NCI-H510A treated with DMSO at 0.1 percent for 48 hours (cell line): ENCODE measurements at places on chromosomes 5 and 9.

DNA sequence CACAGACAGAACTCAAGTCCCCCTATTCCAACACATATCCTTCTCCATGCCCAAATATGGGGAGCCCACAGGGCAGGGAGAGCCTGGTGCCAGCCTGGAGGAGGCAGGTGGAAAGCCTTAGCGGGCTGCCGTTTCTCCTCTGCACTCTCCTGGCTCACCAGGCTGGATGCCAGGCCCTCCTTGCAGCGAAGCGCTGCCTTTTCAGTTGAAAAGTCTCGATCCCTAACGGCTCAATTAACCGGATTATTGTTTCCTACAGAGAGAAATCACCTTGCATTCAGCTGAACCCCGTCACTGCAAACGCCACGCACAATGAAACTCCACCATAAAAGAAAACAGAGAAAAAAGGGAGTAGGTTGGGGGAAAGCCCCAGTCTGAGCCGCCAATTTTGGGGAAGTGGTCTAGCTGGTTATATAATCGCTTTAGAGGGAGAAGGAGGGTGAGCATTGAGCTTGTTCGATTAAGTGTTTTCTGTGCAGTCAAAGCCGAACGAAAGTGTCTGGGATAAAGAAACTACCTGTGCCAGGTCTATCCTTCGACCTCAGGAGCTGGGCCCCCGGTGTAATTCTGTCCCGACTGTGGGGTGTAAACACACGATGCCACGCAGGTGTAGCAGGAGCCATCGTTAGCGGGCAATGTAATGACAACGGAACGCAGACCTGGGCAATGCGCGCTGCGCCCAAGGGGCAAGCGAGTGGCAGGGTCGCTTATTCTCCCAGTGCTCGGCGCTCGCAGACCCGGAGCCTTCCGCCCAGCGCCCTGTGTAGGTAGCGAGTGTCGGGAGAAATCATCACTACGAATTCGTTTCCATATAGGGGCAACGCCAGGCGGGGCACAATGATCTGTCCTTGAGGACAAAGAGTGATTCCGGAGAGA, 3.8 kb downstream of the BARHL1 start:
- DNase-seq: peak; percentile 47

GRCh38 chr5:80504833-80505232, 16.9 kb downstream of the FAM151B start:
- DNase-seq: no peak

- no peak for DNase-seq
Measured at GRCh38 chr9:27528886-27529315, 713 bp downstream of the MOB3B start.

- no peak for DNase-seq
Measured at GRCh38 chr5:16558984-16559629, 57.7 kb downstream of the RETREG1 start.

- DNase-seq: no peak
Measured at GRCh38 chr9:92035146-92035545, 80.1 kb downstream of the SPTLC1 start.

DNA sequence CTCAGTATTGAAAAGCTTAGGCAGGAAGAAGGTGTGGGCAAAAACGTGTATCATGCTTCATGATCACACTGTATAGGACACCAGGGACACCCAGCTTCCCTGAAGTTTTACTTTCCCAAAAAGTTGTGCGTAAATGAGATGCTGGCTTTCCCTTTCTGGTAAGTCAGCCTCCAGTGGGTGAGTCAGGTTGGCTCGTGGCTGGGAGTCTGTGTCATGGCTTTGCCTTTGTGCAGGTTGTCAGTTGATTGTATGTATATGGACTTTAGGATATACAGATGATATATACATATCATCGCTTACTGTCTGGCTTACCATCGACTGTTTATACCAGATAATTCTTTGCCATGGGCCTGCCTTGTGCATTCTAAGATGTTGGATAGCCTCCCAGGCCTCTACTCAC, 34.2 kb downstream of the ADRB2 start:
- DNase-seq: no peak

DNA sequence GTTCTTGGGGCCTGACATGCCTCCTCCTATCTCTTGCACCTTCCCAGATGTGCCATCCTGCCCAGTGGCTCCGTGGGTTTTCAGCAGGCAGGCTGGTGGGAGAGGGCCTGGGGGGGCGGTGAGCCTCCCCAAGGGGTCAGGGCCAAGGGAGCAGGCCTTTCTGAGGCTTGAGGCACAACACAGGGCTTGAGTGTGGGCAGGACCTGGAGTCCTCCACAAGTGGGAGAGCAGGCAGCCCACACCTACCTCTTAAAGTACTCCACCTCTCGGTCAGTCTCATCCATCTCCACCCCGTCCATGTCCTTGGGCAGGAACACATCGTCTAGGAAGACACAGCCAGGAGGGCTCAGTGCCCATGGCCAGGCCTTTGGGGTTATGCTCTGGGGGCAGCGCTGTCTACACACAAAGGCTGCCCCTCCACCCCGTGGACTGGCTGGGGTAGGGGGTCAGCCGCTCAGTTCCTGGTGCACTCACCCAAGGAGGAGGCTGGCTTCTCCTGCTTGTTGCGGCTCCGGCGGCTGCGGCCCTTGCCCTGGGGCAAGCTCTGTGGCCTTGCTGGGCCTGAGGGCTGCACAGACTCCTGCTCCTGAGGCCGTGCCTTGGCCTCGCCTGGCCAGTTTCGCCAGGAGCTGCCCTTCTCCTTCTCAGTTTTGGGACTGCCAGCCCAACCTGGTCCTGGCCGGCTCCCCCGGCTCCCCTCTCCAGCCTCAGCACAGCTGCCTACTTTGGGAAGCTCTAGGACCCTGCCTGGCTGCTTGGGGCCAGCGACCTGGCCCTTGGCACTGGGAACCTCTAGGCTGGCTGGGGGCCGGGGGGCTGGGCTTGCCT, 7.2 kb upstream of the DDX41 start:
- no peak for DNase-seq

DNA sequence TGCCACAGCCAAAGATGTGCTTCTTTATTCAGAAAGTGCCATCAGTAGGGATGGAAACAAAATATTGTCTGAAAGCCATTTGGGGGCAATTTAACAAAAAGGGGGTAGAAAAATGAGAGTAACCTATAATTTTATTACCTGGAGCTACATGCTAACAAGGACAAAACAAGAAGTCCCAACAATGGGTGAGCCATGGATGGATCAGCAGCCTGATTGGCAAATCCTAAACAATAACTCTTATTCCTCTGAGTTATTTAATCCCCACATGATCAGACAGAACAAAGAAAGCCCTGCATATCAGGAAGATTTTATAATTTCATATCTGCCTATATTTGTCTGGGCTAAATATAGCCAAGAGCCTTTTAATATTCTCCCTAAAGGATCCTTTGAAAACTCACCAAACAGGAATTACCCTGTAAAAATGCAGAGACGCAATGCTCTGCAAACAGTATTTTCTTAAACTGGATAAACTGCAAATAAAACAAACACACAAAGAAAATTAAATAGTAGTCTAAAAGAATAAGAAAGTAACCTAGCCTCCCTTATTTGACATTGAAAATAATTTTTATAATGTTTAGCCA, 483.4 kb downstream of the ZNF608 start:
- DNase-seq: no peak

GRCh38 chr5:174998131-174998730, 273.8 kb downstream of the MSX2 start:
- DNase-seq: no peak

- no peak for DNase-seq
Measured at GRCh38 chr9:35771943-35772342, 17.9 kb upstream of the MSMP start.

GRCh38 chr5:73912821-73913271, 286.9 kb downstream of the ARHGEF28 start:
- no peak for DNase-seq

GRCh38 chr9:10252174-10252573, 360.6 kb downstream of the PTPRD start:
- no peak for DNase-seq

GRCh38 chr5:153880106-153880505, 158.6 kb downstream of the FAM114A2 start:
- DNase-seq: no peak

DNA sequence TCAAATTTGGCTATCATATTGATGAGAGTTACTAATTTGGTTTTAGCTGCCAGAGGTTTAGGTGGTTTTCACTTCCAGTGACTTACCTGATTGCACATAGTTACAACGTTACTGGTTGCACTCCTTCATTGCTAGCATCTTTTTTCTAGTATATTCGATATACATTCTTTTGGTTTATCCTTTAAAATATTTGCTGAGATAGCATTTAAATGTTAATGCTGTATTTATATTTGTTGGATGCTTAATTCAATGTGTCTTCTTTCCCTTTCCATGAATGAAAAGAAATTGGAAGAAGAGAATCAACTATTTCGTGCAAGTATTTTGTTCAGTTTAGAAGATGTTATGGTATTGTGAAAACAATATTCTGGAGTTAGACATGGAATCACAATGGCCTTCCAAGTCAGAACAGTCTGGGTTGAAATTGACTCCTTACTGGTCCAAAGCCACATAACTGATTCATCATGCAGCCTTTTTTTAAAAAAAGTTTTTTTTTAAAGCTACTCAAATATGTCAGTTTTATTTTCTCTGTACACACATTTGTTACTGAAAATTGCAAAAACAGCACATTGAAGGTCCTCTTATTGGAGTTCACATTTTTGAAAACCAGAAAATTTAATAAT, 2.2 kb downstream of the SPIN1 start:
- DNase-seq: no peak

GRCh38 chr5:170159101-170159698, 53.5 kb downstream of the FOXI1 start:
- no peak for DNase-seq

- no peak for DNase-seq
Measured at GRCh38 chr9:1757186-1757585, 258.0 kb upstream of the SMARCA2 start.

DNA sequence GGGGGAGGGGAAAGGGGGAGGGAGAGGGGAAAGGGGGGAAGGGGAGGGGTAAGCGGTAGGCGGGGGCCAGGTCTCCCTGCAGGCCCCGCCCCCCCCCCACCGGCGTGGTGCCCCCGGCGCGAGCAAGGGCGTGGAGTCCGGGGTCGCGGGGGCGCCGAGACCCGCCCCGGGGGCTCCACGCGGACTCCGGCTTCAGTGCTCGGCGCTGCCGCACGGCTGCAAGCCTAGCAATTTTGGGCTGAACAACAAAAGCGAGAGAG, 10.8 kb downstream of the C9orf50 start:
- no peak for DNase-seq

GRCh38 chr5:134174841-134175839, 1.6 kb downstream of the SKP1 start:
- peak; percentile 43 for DNase-seq

- DNase-seq: no peak
Measured at GRCh38 chr9:33719581-33720374, 75.6 kb upstream of the PRSS3 start.

DNA sequence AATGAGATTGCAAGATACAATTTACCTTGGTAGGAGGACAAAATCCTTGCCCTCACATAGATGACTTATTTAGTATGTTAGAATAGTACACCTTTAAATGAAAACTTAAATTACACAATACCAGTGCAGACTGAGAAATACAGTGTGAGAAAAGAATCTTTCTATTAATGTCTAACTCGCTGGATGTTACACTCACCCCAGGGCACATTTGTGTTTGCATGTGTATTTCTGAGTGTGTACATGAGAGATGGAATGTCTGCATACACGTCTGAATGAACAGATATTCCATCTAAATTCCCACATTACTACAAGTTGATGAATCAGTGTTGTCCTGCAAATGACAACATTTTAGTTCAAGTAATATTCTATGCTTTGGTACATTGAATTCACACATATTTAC, 99.8 kb downstream of the KLHL3 start:
- no peak for DNase-seq

DNA sequence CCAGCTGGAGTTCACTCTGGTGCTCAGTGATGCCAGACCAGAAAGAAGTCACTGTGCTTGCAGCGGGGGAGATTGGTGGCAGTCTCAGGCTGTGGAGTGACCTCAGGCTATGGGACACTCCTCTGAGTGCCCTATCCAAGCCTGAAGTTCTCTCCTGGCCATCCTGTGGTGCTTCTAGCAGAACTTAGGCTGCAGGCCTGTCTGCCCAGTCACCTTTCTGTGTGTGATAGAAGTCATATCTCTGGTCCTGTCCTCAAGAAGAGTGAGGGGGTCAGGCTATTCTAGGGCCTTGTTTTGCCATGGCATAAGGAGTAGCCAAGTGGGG, 9.3 kb downstream of the PDLIM4 start:
- DNase-seq: no peak

- no peak for DNase-seq
Measured at GRCh38 chr5:181223058-181223728, at the start of gene TRIM41. Gene TRIM41 (plus strand): TSS chr5:181223281. CDS start chr5:181224000, 719 bp downstream.

DNA sequence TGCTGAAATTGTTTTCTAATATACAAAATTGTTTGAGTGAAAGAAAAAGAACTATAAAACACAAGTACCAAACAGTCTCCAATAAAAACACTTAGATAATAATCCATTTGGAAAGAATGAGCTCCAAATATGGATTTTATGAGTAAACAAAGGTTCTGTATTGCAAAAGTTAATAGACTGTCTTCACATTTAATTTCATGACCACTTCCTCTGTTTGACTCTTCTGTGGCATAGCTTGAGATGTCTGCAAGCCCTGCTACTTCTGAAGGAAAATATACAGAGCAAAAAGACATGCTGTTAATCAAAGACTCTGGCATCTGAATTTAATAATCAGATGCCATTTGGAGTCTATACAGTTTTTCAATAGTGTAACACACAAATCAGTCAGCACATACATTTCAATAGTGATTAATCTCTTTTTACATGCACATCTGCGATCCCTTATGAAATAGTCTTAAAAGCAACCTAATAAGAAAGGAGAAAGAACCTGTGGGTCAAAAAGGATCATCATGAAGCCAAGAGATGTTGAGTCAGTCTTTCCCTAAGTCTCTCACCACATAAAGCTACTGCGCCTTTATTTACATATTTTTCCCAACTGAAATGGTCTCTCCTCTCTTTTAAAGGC, 165.4 kb upstream of the LHFPL2 start:
- DNase-seq: no peak

DNA sequence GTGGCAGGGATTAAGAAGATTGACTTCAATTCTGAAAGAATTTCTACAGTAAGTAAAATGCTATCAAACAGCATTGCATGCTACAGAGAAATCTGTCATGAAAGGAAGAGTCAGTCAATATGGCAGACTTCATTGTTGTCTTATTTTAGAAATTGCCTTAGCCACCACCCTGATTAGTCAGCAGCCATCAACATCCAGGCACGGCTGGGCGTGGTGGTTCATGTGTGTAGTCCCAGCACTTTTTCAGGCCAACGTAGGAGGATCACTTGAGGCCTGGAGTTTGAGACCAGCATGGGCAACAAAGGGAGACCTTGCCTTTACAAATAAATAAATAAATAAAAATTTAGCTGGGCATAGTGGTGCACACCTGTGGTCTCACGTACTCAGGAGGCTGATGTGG, 46.6 kb downstream of the RMI1 start:
- no peak for DNase-seq

DNA sequence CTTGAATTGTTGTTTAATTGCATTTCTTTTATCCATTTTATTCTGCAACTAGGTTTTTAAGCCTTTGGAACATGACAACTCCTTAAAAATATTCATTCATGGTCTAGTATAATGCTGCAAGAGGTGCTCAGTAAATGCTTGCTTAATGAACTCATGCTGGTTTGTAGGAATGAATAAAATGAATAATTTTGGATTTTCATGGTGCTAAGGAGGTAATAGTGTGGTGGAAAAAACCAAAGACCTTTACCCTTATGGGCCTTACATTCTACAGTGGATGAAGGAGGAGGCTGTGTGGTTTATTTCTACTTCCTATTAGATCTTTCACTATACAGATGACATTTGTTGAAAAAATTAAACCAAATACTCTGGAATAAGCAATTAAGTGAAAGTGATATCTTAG, 43.4 kb downstream of the LRRTM2 start:
- no peak for DNase-seq

- DNase-seq: no peak
Measured at GRCh38 chr9:135583688-135584011, 22.1 kb downstream of the PAEP start.

GRCh38 chr5:143086908-143087637, 316.4 kb downstream of the NR3C1 start:
- peak; percentile 44 for DNase-seq
